Activated CD8-positive, alpha-beta memory T cell treated with anti-CD3 and anti-CD28 coated beads, Interleukin-2, amount 50 U/mL, for 48 hours (primary cell): ENCODE measurements at places on chromosomes 13 and 19.
A peak's percentile ranks its signal among the peaks of the same experiment; 100 is the strongest.

- no peak for DNase-seq
Observed at GRCh38 chr13:49058761-49059160, 83.0 kb downstream of the FNDC3A start.

DNA sequence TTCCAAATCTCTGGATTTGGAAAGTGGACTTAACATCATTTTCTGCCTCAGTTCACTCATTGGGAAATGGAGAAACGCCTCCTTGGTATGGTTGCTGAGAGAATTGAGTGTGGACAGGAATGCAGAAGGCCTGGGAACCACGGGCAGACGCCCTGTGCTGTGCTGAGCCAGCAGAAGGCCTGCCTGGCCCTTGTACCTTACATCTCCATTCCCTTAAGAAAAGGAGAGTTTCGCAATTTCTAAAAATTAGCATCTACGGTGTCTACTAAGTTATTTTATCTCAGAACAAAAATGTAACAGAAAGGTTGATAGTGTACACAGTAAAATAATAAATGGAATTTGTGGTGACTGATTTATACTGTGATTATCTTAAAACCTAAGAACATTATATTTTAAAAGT lies 78.7 kb downstream of the IPO5 start:
- no peak for DNase-seq

- peak; percentile 41 for DNase-seq
Observed at GRCh38 chr13:110643768-110644421, 28.6 kb downstream of the NAXD start.

DNA sequence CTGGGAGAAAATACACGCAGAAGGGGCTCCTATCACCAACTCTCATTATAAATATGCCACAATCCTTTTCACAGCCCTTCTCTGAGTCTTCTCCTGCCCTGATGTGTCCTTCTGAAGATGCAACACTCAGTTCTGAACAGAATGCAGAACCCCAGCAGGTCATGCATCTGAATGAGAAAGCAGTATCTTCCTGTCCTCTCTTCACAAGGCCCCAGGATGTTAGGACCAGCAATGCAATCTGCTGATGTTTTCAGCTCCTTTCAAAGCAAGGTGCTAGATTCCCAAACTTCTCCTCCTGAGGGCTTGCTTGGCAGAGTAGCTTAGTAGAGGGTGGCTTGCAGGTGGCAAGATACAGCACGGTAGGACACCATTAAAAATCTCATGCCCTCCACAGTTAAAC lies 22.3 kb upstream of the DOCK9 start:
- no peak for DNase-seq

GRCh38 chr13:25253702-25254101 lies 33.6 kb downstream of the MTMR6 start:
- no peak for DNase-seq

DNA sequence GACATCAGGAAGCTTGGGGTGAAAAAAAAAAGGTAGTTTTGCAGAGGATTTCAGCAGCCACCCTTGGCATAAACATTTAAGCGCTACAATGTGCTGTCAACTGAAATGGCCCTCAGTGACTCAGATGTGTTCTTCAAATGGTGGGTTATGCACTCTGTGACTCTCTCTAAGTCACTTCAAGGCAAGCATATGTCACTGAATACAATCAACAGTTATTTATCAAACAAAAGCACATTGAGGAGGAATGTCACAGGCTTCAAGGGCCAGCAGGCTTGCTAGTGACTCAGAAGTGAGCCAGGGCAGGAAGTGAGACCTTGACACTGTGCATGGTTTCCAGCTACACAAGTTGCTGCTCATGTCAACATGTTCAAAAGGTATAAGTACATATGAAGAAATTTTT lies 523.7 kb upstream of the HTR2A start:
- DNase-seq, result no peak

DNA sequence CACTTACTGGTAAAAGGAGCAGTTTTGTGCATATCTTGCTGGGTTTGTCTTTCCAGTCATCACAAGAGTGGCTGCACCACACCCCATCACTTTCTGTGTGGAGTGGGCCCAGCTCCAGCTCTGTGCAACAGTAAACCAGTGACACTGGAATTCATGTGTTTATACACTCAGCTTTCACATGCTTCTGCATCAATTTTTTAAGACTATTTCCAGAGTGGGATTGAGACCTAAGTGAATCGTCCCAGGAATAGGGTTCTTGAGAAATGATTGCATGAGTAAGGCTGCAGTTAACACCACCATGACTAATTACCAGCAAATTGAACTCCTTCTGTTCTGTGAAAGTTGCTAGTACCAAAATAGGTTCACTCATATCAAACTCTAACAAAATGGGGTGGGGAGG lies 5.3 kb upstream of the CFAP97D2 start:
- no peak for DNase-seq

DNA sequence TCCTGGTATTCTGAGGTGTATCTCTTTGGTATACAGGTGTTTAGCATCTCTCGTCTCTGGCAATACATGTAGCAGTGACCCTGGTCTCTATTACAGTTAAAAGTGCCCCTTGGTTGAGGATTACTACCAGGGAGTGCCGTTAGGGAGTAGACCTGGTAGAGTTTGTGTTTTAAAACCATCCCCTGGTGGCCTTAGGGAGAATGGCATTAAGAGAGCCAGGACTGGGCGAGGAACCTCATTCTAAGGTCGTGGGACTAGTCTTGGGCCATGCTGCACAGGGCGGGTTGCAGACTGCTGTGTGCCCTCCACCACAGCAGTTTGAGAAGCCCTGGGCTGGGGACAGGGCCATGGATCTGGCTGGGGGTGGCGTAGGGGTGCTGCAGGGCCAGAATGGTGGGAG lies 35.0 kb downstream of the B3GLCT start:
- no peak for DNase-seq

DNA sequence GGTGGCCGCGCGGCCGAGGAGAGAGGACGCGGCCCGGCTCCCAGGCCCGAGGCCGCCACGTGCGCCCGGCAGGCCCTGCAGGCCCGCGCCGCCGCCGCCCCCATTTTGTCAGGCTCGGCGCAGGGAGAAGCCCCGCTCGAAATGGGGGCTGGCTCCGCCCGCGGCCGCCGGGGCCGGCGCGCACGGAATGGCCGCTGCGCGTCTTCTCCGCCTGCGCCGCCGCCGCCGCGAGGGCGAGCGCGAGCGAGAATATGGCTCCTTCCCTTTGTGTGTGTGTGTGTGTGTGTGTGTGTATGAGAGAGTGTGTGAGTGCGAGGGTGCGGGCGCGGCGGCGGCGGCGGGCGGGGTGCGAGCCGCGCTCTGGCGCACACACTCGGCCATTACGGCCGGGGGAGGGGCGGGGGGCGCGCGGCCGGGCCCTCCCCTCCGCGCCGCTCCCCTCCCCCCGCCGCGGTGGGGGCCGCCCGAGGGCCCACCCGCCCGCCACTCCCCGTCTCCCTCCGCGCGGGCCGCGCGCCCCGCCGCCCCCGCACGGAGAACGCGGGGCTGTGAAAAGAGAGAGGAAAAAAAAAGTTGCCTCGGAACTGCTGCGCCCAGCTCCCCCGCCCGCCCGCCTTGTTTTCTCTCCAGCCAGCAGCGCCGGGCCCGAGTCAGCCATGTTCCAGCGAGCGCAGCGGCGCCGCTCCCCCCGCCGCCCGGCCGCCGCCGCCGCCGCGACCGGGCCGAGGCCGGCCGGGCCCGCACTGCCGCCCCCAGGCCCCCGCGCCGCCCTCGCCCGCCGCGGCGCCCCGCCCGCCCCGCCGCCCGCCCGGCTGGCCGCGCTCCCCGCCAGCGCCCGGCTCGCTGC lies 1.0 kb downstream of the HMGB1 start:
- peak; percentile 85 for DNase-seq

DNA sequence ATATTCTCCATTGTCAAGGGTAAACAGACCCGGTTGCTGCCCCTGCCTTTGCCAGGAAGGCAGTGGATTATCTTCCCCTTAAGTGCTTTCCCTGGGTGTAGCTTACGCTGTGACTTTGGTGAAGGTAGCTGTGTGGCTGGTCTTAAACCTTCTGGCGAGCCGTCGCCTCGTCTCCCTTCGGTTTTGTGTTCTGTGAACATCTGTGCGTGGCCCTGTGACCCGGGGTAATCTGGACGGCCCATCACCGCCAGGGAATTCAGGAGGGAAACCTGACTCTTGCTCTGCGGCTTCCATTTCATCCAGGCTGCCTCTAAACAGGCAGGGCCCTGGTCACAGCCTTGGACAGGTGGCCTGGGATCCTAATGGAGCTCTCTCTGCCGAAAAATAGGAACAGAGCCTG lies 78.7 kb downstream of the SHISA2 start:
- DNase-seq, result no peak

DNA sequence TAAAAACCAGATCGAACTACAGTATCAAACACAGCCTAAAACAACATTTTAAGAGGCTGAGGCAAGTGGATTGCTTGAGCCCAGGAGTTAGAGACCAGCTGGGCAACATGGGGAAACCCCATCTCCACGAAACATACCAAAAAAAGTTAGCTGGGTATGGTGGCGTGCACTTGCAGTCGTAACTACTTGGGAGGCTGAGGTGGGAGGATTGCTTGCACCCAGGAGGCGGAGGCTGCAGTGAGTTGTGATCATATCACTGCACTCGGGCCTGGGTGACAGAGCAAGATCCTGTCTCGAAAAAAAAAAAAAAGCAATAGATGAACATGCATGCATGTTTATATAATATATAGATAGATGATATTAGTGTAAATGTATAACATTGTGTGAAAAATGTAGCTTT lies 5.2 kb upstream of the MRPS31 start:
- no peak for DNase-seq

GRCh38 chr19:44007473-44007872 lies 4.7 kb downstream of the ZNF230 start:
- DNase-seq, result no peak

DNA sequence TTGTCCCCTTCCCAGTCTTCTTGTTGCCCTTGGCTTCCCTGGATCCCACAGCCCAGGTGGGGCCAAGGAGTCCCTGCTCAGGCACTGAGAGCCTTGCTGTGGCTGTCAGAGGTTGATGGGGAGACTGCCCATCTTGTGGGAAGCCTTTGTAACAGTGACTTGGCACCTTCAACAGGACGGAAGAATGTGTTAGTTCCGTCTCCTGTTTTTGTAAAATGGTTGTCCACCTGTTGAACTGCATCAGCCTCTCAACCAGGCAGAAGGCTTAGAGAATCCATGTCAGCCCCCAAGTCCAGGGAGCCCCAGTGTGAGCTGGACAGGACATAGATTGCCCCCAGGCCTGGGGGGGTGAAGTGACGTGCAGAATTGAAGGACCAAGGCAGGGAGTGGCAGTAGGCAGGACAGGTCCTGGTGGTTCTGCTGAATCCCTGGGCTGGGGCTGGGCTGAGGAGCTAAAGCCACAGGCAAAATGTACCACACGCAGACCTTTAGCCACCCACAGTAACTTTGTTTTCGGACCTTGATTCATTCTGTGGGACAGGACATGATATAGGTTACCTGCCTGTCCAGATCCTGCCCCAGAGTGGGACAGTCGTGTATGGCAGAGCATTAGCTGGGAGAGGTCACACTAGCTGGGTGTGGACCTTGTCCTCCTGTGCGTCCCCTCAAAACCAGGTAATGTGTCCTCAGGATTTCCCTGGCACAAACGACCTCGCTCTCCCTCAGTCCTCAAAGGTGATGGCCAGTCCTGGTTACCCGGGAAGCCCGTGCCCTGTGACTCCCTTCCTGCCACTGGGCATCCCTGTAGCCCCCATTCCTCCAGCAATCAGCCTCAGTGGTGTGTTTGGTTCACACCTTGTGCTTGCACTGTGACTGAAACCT lies 47.0 kb downstream of the GATAD2A start:
- DNase-seq, result no peak

GRCh38 chr19:685454-685931 lies 9.3 kb downstream of the FSTL3 start:
- no peak for DNase-seq
